ENCODE measurements at places on chromosomes 13 and 19. TPM values are rescaled to one million over a fixed set of nuclear protein-coding genes. Genes with fewer than 3 reads are reported as not detected.
A peak's percentile ranks its signal among the peaks of the same experiment; 100 is the strongest.

KLK14 gene
- total RNA-seq = 0.59 TPM

OVOL3 gene
- not detected for total RNA-seq

DNA sequence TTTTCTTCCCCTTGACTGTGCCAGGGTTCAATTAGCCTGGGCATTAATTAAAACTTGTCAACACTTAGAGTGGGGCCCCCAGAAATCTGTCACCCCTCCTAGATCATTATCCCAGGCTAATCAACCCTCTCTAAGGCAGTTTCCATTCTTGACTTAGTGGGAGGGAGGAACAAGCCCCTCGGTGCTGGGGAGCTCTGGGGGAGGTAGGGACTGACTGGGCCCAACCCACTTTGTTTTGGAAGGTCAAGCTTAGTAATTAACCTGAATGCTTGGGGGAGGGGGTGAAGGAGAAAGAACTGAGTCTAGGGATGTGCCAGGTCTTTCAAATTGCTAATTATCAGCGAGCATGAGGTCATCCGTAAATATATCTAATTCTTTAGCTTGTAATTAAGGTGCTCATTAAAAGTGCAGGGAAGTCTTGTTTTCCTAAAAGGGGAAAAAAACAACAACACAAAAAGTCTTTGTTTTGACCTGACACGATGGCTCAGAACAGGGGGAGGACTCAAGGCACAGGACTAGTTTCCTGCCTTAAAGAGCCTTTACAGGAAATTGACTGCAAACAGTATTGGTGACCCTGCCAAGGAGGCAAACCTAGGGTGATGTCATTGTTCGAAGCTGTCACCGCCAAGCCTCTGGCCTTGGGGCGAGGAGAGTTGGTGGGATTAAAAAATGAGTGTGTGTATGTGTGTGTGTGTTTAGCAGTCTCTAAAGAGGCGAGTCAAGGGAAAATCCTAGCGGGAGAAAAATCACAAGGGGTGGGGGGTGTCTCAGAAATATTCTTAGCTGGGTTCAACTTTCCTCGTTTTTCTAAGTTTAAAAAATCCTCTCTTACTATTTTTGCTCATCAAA is 19.4 kb downstream of the ACTN4 start:
- peak; percentile 50 for DNase-seq

DNA sequence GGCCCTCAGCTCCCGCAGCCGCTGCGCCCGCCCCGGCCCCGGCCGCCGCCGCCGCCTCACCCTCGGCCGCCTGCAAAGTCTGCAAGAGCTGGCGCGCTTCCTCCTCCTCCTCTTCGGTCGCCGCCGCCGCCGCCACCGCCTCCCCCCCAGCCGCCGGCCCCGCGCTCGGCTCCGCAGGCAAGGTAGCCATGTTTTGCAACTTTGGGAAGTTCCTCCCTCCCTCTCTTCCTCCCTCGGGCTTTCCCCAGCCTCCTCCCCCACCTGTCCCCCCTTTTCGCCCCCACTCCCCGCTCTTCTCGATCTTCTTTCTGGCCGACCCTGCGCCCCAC is 433 bp downstream of the SIX5 start:
- DNase-seq = no peak

DNA sequence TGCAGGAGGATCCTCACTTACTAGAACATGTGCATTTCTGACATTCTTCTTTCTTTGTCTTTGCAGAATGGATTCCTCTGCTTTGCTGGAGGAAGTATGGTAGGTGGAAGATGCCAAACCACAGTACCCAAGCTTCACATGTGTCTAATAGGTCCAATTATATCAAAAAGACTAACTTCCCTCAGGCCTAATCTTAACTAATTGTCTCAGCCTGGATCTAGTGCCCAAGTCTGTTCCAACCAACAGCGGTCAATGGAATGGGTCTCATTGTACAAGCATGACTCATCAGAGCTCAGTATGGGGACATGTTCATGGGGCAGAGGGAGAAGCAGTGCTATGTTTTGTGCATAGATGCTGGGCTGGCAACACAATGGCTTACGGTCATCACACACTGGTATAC is 81.6 kb upstream of the CSNK1A1L start:
- DNase-seq = no peak

- DNase-seq = no peak
These were observed 6.2 kb downstream of the RPL28 start for GRCh38 chr19:55391702-55392615.

DNA sequence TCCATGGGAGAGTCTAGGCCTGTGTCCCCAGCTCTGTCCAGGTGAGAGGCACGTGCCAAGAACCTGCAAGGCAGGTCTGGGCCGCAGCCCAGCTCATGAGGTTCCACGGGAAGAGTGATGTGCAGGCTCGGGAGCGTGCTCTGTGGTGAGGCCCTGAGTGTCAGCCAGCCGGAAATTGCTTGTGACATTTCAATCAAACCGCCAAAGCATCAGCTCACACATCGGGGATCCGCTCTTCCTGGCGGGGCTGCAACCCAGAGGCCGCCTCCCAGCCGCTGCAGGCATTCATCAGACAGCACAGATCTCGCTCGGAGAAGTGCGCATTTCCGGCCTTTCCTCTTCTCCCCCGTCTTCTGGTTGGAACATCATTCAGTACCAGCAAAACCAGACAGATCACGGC is 109.3 kb downstream of the KDM4B start:
- no peak for DNase-seq

DNA sequence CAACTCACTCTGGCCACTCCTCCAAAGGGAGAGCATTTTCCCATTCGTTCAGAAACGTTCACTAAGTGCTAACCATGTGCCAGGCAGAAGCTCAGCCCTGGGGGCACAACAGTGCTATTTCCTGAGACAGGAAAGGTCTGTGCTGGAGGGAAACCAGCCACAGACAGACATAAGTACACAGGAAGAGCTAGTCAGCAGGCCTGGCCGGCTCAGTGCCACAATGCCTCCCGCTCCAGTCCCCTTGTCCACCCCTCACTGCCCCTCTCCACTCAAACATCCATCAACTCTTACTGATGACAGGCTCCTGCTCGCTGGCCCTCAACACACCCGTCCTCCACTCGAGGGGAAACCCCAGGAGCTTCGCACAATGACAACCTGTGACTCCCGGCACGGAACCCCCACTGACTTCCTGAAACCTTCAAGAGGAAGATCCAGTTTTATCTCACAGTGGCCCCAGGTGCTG is 11.3 kb upstream of the PLA2G4C start:
- peak; percentile 68 for DNase-seq

GRCh38 chr19:46618670-46619231 is 6.1 kb downstream of the PTGIR start:
- DNase-seq = peak; percentile 93

Data from B cell (primary cell).